Fibroblast of skin of left biceps (primary cell): ENCODE measurements at places on chromosomes 2 and 18.
A peak's percentile ranks its signal among the peaks of the same experiment; 100 is the strongest.

DNA sequence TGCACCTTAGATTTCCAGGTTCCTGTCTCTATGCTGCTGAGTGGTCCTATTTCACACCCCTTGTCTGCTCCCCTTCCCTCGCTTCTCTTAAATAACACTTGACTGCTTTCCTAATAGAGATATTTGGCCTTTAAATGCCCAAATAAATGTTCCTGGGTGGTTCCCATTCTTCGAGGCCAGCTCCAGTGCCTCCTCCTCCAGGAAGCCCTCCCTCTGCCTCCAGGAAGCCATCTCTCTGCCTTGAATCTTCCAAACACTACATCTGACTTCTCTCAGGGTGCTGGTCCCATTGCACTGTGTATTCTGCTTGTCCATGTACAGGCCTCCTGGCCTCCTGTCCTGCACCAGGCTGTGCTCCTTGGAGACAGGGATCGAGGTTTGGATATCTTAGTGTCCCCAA, 14.2 kb downstream of the EHD3 start:
- DNase-seq: no peak

DNA sequence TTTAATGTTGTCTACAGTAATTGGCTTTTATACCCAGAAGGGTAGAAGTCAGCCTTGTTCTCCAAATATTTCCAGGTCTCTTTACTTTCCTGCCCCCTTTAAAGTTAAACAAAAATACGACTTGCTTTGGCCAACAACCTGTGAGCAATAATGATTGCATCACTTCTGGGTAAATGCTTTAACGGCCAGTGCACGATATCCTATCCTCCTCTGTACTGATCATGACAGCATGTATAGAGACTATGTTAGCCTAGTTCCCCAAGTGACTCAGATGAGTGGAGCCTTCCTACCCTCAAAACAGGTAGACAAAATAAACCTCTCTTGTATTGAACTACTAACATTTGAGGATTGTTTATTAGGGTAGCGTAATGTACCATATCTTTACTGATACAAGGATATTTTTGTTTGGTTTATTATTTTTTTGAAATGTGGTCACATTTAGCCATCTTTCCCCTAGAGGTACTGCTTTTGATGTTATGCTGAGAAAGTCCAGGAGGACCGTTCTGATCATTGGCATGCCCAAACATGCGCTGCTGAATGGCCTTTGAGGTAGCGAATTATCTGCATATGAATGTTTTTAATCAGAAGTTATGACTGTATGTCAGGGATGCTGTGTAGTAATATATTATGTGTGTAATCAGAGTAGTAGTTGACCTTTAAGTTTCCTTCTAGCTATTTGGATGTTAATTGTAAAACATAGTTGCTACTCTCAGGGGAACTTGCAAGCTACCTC, 262.6 kb upstream of the DCC start:
- no peak for DNase-seq

DNA sequence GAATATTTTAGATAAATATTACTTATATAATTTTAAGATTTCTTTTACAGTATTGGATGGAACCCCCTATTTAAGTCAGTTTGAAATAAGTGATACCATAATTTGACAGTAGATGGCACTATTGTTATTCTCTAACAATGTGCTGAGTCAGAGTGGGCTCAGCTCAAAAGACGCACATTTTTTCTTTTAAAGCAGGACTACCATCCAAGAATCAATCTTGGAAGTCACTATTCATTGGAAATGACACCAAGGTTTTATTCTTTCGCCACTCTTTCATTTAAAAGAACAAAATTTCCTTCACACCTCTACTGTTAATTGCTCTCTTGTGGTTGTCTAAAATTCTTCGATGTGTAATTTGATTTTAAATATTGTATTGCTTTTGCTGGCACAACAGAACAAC, 32.6 kb upstream of the SPAG16 start:
- peak; percentile 39 for DNase-seq

GRCh38 chr18:31077878-31078277, 24.3 kb downstream of the DSC2 start:
- DNase-seq: no peak

GRCh38 chr18:43271593-43272432, 5.5 kb downstream of the SYT4 start:
- peak; percentile 5 for DNase-seq

- DNase-seq: no peak
Observed at GRCh38 chr2:205465791-205466190, 216.5 kb upstream of the NRP2 start.

DNA sequence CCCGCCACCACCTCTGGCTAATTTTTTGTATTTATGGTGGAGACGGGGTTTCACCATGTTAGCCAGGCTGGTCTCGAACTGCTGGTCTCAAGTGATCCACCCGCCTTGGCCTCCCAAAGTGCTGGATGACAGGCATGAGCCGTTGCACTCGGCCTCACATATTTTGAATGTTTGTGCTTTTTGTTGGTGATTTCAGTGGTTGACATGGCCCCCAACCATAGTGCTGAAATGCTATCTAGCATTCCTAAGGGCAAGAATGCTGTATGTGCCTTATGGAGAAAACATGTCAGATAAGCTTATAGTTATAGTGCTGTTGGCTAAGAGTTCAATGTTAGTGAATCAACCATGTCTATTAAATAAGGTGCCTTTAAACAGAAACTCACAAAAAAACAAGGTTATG, 8.9 kb downstream of the ZAP70 start:
- DNase-seq: no peak

GRCh38 chr2:222025881-222026271, 272.9 kb downstream of the PAX3 start:
- DNase-seq: no peak

GRCh38 chr2:28951910-28952835, 28.9 kb upstream of the TOGARAM2 start:
- no peak for DNase-seq

GRCh38 chr2:178485356-178485755, 5.1 kb downstream of the PLEKHA3 start:
- DNase-seq: no peak
